ENCODE measurements at places on chromosomes 4 and X. TPM values are rescaled to one million over a fixed set of nuclear protein-coding genes. Genes with fewer than 3 reads are reported as not detected.

The C4orf51 gene
- total RNA-seq = not detected

The CT55 gene
- total RNA-seq = not detected

The FRG2 gene
- total RNA-seq = not detected

The COL25A1 gene
- not detected for total RNA-seq

The MID2 gene
- 3.1 TPM for total RNA-seq

The TRIM75 gene
- total RNA-seq = not detected

The MAD2L1 gene
- 56.8 TPM for total RNA-seq

The TLR10 gene
- total RNA-seq = not detected

The XPNPEP2 gene
- not detected for total RNA-seq

The SNCA gene
- total RNA-seq = 99.1 TPM

DNA sequence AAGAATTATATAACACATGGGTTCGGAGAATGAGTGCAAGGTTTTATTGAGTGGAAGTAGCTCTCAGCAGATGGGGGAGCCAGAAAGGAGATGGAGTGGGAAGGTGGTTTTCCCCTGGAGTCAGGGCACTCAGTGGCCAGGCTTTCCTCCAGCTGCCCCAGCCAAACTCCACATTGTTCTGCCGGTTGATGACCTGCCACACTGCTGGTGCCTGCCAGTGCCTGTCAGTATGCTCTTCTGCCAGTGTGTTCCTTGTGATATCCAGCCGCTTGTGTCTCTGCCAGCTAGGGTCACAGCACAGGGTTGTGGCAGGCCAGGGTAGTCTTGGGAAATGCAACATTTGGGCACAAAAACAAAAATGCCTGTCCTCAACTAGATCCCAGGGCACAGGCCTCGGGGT is 604.8 kb upstream of the TECRL start:
- DNase-seq = no peak

- DNase-seq = peak; percentile 59
Observed at GRCh38 chr4:128565565-128566186, 243.8 kb upstream of the JADE1 start.

GRCh38 chr4:72314869-72315268 is 254.2 kb downstream of the ADAMTS3 start:
- no peak for DNase-seq

DNA sequence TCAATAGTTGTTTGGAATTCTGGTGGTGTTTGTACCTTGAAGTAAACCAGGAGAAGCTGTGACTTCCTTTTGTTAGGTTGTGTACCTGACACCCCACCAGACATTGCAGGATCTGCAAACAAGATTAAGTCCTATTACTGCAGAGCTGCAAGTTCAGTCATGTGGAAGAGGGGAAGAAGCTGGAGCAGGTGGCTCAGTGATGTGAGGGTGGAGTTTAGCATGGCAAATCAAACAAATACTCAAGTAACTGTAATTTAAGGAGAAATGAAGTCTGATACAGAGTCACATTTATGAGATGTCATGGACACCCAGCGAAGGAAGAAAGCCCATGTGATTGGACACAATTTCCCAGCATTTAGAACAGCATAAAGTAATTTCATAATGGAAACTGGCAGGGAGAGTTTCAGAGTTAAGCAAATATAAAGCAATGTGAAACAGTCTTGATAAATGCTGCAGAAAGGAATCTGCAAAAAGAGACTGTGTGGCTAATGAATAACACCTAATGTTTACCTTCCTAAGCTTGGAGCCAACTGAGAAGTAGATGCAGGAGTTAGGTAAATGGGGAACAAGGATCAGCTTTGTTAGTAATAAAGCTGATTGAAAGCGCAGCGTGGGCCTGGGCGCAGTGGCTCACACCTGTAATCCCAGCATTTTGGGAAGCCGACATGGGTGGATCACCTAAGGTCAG is 249.1 kb downstream of the GBA3 start:
- DNase-seq = no peak

- DNase-seq = no peak
Observed at GRCh38 chrX:103734125-103734760, 23.5 kb downstream of the TMEM31 start.

GRCh38 chr4:149835280-149835679 is 19.6 kb upstream of the IQCM start:
- no peak for DNase-seq

DNA sequence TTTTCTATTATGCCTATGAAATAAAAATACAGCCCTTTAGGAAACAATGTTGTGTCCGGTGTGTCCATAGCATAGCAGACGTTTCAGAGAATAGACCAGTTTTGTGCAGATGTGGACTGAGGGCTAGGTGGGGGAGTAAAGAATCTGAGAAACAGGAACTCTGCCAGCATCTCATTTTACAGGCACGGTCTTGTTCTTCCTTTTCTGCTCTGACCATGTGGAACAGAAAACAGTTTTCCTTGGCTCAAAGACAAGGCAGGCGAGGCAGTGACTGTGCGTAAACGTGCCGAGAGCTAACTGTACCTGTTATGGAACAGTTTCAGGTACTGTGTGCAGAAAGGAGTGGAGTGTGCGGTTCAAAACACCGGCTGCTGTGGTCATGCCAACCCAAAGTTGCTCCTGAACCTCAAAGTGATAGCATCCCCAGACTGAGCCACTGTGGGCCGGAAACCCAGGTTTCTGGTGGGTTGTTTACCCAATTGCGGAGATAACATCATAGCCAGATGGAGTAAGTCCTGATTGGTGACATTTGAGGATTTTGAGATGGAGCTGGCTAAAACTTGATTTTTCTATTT is 20.2 kb downstream of the CNGA2 start:
- no peak for DNase-seq

- DNase-seq = no peak
Observed at GRCh38 chr4:113327494-113327893, 278.0 kb downstream of the ANK2 start.

DNA sequence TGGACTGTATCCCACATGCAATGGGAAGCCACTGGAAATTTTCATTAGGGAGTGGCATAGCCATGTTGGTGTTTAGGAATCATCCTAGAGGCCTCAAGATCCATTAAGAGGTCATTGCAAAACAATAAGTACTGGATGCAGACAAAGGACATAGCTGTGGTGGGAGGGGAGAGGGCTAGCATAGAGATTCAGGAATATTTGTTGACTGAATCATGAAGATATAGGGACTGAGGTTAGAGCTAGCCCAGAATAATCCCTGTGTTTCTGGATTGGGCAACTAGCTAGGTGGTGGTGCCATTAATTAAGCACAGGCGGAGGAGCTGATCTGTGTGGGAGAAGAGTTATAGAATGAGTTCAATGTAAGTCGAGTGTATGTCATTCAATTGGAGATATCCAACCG is 135.0 kb downstream of the RAB28 start:
- DNase-seq = no peak

DNA sequence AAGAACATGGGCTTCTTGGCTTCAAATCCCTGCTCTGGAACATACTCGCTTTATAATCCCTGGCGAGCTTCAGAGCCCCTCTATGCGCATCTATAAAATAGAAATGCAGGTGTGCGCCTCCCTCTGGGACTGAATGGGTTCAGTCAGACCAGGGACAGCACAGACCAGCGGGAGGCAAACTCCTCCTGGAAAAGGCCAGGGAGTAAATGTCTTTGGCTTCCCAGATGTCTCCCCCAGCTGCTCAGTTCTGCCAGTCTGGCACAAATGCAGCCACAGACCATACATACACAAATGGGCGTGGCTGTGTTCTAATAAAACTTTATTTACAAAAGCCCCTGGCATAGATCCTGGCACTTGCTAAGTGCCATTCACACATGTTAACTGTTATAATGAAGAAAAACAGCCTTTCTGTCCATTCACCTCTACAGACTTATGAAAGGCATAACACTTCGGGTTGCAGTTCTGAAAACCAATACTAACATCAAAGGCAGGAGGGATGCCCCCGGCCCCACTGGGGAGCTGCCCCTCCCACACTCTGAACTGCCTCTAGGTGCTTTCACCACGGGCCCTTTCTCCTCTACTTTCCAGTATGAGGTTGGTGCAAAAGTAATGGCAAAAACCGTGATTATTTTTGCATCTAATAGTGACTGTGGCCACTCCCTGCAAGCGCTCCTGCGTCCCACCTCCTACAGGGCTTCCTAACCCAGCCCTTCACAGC is 4.6 kb downstream of the JAKMIP1 start:
- no peak for DNase-seq

DNA sequence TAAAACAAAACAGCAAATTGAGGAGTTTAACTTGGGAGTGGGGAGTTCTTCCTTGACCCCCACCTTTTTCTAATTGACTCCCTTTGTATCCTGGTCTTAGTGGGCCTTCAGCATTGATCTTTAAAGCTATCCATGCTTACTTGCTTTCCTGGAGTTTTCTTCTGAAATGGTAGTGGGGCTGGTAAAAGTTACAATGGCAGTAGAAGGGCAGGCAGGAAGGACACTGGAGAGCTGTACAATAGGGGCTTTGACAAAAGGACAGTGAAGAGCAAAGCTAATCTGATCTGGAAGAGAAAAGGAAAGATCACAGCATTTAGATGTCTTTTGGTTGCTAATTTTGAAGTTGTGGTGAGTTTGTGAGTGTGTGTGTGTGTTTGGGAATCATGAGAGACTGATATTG is 111.5 kb downstream of the MID1 start:
- DNase-seq = no peak

GRCh38 chrX:118189000-118189399 is 72.4 kb upstream of the KLHL13 start:
- DNase-seq = no peak

- no peak for DNase-seq
Observed at GRCh38 chr4:89290727-89291516, 16.7 kb downstream of the GPRIN3 start.

- no peak for DNase-seq
Observed at GRCh38 chr4:75845992-75846391, 56.3 kb downstream of the PPEF2 start.

DNA sequence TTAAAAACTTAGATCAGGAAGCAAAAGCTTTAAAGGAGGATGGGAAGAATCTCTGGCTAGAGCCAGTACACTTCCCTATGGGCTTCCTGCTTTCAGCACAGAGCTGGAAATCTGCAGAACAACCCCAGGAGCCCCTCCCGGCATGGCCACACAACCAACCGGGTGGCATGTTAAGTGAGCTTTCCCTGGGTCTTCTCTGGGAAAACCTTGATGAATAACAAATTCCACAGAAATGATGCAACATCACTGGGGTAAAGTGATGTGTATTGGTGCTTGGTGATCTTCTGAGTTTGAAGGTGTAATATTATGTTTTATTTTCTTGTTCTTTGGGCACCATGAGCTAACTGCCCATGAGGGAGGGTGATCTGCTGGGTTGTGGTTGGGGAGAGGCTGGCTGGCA is 22.1 kb downstream of the NHS start:
- no peak for DNase-seq

GRCh38 chr4:173801876-173802661 is 272.0 kb upstream of the HAND2 start:
- DNase-seq = no peak

DNA sequence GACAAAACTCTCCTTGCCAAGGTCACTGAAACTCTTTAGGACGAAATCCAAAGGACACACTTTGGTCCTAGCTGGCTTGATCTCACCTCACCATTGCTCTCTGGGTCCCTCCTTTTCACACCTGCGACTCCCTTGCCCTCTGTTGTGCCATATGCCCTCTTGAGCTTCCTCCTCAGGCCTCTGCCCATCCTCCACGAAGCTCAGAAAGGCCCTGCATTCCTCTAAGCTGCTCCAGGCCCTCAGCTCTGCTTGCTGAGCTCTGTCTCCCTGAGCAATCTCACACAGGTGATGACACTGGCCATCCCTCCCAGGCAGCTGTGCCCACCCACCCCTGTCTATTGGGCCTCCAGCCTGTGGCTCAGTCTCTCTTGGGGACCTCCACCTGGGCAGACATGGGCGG is 10.1 kb upstream of the AFAP1 start:
- DNase-seq = no peak

DNA sequence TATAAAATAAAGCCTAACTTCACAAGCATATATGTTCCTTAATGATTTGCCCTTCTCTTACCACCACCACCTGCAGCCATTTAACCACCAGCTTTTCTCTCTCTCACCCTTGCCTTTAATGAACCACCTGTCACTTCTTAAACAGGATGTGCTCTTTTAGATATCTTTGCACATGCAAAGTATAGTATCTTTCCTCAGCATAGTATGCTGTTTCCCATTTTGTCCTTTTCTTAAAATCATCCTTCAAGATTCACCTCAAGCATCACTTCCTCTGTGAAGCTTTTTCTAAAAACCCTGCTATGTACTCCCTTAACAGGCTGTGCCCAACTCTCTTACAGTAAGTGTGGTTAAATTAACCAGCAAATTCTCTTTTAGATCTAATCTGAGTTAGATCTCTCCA is 8.2 kb upstream of the CNOT6L start:
- DNase-seq = no peak
